ENCODE measurements at places on chromosomes 2 and 18.

DNA sequence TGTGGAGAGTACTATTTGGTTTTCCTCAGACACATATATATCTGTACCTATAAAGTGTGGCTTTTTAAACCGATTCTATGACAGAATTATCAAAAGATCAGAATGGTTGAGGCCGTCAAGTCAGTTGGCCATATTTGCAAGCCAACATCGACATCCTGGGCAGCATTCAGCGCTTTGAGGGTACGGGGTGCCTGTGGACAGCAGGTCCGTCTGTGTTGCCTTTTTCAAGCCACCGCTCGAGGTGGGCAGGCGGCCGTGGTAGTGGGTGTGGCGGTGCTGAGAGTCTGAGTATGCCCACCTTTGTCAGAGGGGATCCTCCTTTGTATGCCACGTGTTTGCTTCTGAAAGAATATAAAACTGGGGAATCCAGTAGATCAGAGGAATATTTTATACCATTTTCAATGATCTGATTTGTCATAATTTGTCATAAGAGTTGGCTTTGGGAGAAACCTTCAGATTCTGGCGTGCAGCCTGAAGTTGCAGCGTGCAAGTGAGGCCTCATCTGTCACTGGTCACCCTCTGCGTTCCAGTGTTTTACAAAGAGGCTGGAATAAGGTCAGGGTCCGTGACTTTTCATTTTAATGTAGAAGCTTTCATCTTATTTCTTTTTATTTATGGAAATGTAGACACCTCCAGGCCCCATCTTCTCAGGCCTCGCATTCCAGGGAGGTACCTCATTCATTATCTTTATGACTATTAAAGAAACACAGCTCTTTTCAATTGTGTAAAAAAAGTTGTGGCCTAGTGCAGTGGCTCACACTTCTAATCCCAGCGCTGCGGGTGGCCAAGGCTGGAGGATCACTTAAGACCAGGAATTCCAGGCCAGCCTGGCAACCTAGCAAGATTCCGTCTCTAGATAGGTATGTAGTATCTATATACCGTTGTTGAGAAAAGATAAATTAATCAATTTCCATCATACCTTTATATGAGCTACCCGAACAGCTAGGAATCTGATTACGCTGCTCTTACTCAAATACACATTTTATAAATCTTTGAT lies 37.8 kb upstream of the RBM44 start:
- no peak for DNase-seq

GRCh38 chr2:46016091-46016490 lies 281.1 kb upstream of the EPAS1 start:
- no peak for DNase-seq

GRCh38 chr2:73402386-73403103 lies 16.9 kb downstream of the ALMS1 start:
- no peak for DNase-seq

DNA sequence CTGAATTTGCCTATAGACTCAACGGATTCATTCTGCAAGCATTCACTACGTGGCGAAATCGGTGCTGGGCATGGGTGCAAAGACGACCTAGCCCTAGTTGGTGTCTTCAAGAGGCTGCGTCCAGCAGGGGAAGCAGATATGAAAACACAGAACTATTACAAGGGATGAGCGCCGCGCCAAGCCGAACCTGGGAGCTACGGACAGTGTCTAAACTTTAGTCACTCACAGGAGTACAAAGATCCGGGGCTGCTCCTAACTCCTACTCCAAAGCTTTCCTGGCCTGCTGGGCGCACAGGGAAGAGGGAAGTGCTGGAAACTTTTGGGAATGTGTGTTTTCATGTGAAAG lies 732 bp upstream of the ANXA4 start:
- peak; percentile 47 for DNase-seq

GRCh38 chr18:13620818-13621445 lies 105.4 kb downstream of the FAM210A start:
- no peak for DNase-seq

DNA sequence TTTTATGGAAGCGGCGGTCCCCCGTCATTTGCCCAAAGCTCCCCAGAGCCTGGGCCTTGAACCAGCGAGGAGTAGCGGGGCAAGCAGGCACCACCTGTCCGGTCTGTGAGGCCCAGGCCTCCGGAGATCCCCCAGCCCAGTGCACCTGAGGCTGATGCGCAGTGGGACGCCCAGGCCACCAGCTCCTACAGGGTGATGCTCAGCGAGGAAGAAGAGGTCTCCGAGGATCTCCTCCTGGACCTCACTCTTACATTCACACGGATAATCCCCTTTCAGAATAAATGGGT lies 220.2 kb downstream of the NDUFA10 start:
- no peak for DNase-seq

DNA sequence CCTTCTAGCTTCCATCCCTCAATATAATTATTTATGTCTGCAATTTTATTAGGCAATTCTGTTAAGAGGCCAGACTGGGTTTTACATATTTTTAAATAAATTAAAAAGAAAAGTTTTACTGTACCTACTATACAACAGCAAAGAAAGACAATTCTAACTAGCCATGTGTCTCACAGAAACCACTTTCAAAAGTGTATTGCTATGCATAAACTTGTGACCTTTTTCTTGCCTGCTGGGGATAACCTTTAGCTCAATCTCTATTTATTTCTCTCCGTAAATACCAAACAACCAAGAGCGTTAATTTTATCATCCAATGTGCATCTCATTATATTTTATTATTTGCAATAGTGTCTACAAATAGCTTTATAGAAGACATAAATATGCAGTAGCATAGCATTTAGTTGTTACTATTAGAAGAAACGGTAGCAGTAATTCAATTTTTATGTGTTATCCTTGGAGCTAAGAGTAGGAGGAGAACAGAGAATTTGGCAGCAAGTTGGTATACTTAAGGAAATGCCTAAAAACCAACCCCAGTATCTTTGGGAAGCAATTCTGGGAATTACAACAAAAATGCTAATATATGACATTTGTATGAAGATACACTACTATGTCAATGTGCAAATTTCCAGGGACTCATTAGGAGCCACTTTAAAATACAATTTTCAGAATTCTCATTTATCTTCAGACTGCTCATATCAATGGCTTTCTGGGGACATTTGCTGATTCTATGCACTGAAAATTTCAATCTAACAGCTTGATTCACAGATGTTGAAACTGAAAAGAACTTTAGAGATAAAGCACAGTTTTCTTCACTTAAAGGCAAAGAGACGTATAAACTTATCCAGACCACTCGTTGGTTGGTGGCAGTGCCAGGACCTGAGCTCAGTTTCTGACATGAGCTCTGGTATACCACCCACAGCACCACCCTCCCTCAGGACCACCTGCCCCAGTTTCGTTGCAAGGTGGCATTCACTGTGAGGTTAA lies 23.0 kb upstream of the RTN4 start:
- DNase-seq = no peak

DNA sequence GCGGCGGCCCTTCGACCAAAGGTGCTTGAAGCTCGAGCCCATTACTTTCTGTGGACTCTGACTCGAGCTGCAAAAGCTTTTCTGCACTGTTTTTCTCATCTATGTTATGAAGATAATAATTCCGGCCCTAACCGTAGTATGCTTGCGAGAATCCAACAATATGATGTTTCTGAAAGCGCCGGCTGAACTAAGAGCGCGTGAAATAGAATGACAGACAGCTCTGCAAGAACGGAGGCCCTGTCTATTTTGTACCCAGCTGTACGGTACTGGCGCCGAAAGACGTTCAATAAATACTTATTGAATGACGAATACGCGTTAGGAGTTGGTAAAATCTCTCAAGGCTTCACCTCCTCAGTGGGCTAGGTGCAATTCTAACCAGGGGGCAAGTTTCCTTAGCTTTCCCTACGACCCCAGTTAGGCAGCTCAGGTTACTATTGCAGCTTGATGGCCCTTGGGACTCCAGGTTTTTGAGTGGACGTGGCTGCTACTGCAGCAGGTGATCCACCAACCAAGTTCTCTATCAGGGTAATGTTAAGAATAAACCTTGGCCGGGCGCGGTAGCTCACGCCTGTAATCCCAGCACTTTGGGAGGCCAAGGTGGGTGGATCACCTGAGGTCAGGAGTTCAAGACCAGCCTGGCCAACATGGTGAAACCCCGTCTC lies 570 bp downstream of the SCRN3 start:
- peak; percentile 48 for DNase-seq

GRCh38 chr18:59488899-59489298 lies 129.8 kb upstream of the LMAN1 start:
- DNase-seq = no peak

DNA sequence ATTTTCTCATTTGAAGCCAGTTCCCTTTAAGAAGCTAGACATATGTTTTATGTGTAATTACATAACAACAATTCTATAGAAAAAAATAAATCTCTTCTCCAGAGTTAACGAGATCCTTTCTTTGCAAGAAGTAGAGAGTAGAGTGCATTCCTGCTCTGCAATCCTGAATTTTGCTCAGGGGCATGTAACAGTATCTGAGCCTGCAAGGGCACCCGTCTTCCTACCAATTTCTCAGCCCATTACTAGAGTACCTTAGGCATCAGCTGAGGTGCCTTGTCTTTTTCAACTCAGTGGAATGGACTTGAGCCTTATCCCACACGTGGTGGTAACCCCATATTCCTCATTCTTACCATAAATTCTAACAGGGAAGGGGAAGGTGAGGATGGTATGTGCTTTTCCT lies 205.9 kb downstream of the IKZF2 start:
- no peak for DNase-seq

All from lung microvascular endothelial cell (primary cell).